Smooth muscle cell of trachea (primary cell): ENCODE measurements at places on chromosomes 7 and 10. TPM values are rescaled to one million over a fixed set of nuclear protein-coding genes. Genes with fewer than 3 reads are reported as not detected.

Gene CD36
- total RNA-seq, result 2.5 and 10.1 TPM in 2 replicates

Gene NSUN5
- 17.4 and 17.7 TPM in 2 replicates for total RNA-seq

Gene ADCY1
- total RNA-seq, result 4.8 and 29.4 TPM in 2 replicates

Gene TET1
- total RNA-seq, result 3.3 and 4.7 TPM in 2 replicates
